Eye (tissue), 1 donor: ENCODE measurements at places on chromosomes 5 and 9.
A peak's percentile ranks its signal among the peaks of the same experiment; 100 is the strongest.

- no peak for DNase-seq
These were observed 165.4 kb downstream of the GOLPH3 start for GRCh38 chr5:32008746-32009145.

- DNase-seq: no peak
These were observed 29.2 kb upstream of the CEP120 start for GRCh38 chr5:123452401-123452800.

- DNase-seq: peak; percentile 77
These were observed 237.0 kb downstream of the KIF4B start for GRCh38 chr5:155250596-155250995.

GRCh38 chr9:78280982-78281668 lies 15.8 kb upstream of the PSAT1 start:
- peak; percentile 77 for DNase-seq

GRCh38 chr5:168106008-168106761 lies 185.3 kb upstream of the WWC1 start:
- DNase-seq: peak; percentile 64

DNA sequence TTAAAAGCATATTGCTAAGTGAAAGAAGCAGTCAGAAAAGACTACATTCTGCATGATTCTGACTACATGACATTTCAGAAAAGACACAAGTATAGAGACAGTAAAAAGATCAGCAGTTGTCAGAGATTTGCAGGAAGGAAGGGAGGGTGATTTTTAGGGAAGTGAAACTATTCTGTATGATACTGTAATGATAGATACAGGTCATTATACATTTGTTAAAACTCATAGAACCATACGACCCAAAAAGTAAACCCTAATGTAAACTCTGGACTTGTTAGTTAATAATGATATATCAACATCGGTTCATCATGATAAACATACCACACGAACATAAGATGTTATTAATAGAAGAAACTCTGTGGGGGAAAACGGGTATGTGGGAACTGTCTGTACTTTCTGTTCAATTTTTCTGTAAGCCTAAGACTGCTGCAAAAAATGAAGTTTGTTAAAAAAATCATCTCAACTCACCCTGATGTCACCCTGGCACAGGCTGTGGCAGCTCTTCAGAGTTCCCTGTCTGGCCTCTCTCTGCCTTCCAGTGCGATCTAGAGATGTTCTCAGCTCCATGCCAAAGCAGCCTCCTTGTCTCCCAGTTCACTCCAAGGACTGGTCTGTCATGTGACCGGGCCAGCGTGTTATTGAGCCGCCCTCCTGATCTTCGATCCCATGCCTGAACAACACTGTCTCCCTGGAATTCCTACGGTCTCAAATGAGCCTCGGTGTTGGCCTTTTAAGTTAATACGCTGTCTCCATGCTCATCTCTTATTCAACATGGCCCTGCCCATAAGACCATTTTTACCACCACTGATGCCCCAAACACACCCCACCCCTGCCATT lies 35.4 kb downstream of the PRLR start:
- no peak for DNase-seq

DNA sequence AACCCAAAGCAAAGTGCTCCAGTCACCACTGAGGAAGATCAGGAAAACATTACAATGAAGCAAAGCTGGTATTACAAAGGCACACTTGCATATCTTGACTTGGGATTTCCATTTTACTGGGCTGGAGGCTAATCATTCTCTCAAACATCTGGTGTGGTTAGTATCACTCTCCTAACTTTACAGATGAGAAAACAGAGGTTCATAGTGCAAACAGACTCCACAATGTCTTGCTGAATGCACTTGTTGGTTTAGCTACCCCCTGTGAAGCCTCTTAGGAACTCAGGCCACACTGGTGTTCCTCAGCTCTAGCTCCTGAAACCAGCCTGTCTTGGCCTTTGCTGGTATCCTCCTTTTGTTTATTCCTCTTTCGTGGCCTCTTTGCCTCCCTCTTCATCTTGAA lies 29.5 kb upstream of the SMAD5 start:
- no peak for DNase-seq

GRCh38 chr9:32011049-32011448 lies 373.4 kb upstream of the ACO1 start:
- no peak for DNase-seq

GRCh38 chr5:113040672-113041260 lies 64.2 kb downstream of the DCP2 start:
- no peak for DNase-seq

GRCh38 chr9:16321461-16322119 lies 548.9 kb downstream of the BNC2 start:
- peak; percentile 67 for DNase-seq

DNA sequence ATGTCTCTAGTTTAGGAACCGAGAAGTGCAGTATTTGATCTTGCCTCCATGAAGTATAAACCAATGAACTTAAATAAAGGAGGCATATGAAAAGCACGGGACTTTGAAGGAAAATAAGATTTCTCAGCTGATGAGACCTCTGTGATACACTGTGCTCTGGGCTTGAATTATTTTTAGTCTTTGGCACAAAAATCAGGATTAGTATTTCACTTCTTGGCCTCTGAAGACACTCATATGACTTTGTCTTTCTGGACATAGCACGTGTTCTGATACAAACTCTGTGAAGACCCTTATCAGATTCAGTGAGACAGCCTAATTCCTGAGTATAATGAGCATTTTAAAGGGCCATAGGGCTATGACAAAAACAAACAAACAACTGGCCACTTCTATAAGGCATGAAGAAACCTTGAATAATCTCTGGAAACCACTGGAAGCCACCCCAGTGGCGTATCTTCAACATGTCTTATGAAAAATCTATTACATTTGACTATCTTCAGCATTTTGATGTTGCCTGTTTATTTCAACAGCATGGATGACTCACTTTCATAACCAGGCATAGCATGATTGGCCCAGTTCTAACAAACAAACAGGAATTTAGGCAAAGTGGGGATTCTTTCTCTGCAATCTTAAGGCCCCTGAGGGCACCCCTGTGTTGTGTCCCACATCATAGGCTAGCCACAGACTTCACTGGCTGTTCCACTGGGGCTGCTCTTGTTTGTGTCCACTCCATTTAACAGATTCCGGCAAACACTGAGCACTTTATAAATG lies 90.3 kb upstream of the ZNF462 start:
- DNase-seq: no peak

DNA sequence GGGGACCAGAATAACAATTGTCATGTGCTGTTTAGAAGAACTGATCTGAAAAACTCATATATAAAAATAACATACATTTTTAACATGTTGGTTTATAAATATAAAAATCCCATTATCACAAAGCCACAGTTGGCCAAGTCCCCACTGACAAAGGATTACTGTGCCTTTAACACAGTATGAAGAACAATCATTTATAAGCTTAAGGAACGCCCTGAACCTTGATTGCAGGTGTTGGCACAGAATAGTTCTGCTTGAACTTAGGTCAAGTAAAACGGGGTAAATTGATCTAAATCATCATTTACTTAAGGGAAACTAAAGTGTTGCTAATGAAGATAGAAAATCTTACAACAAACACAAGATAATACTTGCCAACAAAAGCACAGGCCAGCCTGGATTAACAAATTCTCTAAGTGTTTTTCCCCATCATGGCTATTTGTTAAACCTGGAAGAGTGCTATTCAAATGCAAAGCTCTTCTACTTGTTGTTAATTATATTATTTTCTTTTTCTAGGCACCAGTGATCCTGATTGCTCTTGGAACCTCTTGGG lies 46.1 kb downstream of the ASTN2 start:
- DNase-seq: no peak

- no peak for DNase-seq
These were observed 162.8 kb downstream of the KCTD16 start for GRCh38 chr5:144333336-144333920.

- DNase-seq: no peak
These were observed 19.6 kb upstream of the TRIO start for GRCh38 chr5:14123551-14123950.

DNA sequence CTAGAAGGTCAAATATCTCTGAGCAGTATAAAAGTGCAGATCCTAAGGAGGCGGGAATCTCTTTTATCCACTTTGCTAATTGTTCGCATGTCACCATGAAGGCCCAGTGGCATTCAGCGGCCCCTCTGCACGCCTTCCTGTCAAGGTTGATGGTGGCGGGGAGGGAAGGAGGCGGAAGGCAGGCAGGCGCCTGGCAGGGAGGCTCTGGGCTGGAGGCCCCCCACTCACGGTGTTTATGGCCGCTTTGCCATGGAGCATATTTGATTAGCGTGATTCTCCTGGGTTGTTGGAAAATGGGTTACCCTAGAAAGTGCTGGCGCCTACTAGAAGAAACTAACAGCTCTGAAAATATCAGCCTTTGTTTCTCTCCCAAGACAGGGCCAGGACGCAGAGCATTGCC lies 209.6 kb downstream of the FSTL4 start:
- no peak for DNase-seq

- DNase-seq: no peak
These were observed 46.7 kb downstream of the INSYN2B start for GRCh38 chr5:169933616-169934015.

- DNase-seq: no peak
These were observed 2.1 kb downstream of the DHX29 start for GRCh38 chr5:55305345-55305744.

- DNase-seq: peak; percentile 54
These were observed 240.7 kb downstream of the CSNK1G3 start for GRCh38 chr5:123752552-123753179.

GRCh38 chr5:93607367-93608258 lies 24.6 kb downstream of the NR2F1 start:
- DNase-seq: peak; percentile 91

GRCh38 chr9:134618833-134619447 lies 22.7 kb upstream of the COL5A1 start:
- no peak for DNase-seq

DNA sequence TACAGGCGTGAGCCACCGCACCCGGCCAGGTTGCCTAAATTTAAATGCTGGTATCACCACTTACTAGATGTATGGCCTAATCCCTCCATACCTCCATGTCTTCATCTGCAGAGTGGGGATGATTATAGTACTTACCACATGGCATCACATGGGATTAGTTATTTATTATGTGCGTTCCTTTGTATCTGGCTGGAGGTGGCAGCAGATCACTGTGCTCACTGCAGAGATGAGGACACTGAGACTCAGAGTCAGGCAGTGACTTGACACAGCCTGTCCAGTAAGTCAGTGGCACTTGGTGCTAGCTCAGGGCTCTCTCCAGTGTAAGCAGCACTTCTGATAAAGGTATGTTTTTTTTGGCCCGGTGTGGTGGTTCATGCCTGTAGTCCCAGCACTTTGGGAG lies 38.4 kb upstream of the HAND1 start:
- DNase-seq: no peak

GRCh38 chr5:157165261-157165660 lies 803 bp downstream of the GARIN3 start:
- DNase-seq: no peak

DNA sequence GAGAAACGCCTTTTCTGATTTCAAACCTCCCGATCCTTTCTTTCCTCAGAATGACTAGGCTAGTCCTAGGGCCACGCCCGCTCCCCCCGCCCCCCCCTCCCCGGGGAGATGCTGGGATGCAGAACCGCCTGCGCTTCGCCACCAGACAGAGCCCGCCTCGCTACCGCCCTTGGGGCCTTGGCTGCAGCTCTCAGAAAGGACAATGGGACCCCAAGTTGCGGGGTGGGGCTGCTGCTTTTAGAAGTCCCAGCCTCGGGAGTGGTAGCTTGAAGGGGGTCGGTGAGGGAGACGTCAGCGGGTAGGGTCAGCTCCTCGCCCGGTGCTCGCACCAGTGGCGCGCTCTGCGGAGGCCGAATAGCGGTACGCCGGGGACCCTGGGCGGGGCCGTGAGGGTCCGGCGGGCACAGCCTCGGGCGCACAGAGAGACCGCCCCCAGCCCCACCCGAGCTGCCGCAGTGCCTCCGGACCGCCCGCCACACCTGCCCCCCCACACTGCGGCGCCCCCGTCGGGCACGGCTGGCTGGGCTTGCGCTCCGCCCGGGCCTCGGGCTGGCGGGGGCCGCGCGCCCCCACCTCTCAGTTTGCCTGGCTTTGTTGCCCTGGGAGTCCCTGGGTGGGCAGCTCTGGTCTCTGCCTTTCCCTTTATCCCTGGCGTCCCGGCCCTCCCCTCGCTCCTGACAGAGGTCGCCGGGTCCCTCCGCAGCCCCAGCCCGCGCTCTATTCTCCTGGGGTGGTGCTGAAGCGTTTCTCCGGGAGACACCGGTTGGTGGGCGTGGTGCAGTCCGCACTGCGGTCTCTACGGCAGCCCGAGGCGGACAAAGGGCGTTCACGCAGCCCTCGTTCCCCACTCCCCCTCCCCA lies 1.2 kb downstream of the MAP1B start:
- peak; percentile 92 for DNase-seq

DNA sequence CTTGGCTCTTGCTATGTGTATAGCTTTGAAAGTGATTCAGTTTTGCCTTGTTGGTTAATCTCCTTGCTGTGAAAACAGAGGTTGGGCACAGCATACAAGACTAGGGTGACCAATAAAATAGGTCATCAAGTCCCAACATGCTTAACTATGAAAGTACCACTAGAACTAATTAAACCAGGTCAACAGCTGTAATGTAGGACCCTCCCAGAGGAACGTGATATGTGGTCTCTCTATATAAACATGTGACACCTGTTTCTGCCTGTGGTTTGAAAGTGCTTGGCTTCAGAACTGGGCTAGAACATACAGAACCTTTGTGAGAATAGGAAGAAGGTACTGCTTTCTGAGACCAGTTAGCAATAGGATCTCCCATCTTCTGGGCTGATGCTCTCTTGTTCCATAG lies 297.1 kb downstream of the FBXL7 start:
- DNase-seq: no peak

GRCh38 chr9:98935071-98935505 lies 8.6 kb upstream of the COL15A1 start:
- DNase-seq: no peak

DNA sequence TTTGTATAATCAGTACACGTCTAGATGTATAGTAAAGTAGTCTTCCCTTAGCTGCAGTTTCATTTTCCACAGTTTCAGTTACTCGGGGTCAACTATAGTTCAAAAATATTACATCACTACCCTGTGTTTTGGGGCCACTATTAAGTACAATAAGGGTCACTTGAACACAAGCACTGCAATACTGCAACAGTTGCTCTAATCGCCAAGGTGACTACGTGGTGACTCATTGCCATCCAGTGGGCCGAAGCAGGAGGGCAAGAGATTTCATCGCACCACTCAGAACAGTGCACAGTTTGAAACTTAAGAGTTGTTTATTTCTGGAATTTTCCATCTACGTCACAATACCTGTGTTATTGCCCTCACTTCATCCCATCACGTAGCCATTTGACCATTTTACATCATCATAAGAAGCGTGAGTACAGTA lies at the start of gene ARL14EPL:
TSS of gene ARL14EPL (plus strand) at position 379 of the 424 bp plus-strand sequence. CDS start 18,994 bp downstream, outside the sequence.
- peak; percentile 28 for DNase-seq

DNA sequence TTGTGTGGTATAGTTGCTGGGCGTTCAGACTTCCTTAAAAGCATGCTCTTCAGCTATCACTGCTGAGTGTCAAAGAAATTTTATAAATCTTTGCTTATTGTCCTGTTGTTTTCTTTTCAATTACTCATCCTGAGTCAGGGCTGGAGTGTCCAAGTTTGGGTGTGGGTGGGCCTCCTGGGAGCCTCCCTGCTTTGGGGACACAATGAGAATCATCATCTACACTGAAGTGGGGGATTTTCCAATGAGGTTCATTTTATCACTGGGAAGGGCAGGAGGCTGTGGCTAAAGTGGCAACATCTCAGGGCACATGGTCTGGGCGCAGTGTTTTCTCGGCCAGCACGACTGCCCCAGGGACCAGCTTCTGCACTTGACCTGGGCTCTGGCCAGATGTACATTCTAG lies 19.5 kb downstream of the GFPT2 start:
- DNase-seq: no peak
